ENCODE measurements at places on chromosomes 16 and 17.
A peak's percentile ranks its signal among the peaks of the same experiment; 100 is the strongest.

DNA sequence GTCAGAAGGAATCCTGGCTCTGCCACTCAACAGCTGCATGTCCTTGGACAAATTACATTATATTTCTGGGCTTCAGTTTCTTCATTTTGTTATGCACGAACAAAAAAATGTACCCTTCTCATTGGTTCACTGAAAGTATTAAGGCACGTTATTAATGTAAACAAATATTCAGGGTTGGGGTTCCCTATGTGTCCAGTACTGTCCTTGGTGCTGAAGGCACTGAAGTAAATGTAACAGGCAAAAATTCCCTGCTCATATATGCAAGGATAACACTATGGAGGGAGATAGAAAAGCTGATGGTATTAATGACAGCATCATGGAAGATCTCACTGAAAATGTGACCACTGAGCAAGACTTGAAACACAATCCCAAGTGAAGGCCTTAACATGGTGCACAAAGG lies 386.6 kb downstream of the XYLT1 start:
- DNase-seq, result no peak

GRCh38 chr17:66520999-66521398 lies 218.6 kb downstream of the PRKCA start:
- DNase-seq, result no peak

GRCh38 chr16:87570572-87570937 lies 31.8 kb upstream of the JPH3 start:
- DNase-seq, result no peak

DNA sequence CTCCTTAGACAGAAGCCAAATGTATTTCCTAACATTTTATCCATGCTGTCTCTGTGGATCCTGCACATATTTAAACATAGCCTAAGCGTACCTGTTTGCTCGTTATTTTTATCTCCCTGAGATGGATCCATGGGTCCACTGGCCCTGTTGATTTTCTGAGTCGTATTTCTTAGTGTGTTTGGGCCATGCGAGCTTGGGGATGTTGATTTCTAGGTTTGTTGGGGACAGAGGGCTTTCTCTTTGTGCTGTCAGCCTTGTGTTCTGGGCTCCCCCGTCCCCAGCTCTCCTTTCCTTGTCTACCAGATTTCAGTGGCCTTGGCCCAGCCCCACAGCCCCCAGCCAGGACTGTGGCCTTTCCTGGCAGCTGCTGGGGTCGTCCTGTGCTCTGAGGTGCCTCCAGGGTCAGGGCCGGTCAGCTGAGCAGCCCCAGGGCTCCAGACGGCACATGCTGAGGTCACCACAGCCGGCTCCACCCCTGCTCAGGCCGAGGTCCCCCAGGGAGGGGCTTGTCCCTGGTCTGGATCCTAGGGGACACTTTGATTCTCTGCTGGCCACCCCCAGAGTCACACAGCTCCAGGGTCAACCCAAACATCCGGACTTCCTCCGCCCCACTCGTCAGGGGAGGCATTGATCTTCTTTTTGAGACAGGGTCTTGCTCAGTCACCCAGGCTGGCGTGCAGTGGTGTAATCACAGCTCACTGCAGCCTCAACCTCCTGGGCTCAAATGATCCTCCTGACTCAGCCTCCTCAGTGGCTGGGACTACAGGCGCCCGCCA lies 4.4 kb downstream of the SSTR5 start:
- no peak for DNase-seq

DNA sequence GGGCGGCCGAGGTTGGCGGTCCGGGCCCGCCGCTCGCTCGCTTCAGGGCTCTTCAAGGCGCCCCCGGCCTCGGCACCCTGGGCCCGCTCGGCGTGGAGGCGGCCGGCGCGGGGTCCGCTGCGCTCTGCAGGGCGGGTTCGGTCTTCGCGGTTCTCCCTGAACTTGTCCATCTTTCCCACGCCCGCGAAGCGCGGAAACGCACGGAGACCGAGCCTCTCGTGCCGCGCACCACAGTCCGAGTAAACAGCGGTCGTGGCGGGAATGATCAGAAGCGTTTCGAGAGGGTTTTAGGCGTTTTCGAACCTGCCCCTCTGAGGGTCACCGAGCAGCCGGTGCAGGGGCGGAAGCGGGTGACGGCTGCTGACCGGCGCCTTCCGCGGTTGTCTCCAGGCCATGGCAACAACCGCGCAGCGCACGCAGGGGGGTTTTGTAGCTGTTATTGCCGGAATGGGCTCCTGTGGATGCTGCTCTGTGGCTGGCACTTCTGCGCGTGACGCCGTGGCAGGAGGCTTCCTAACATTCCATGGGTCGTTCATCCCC lies 414 bp downstream of the NARF start:
- no peak for DNase-seq

DNA sequence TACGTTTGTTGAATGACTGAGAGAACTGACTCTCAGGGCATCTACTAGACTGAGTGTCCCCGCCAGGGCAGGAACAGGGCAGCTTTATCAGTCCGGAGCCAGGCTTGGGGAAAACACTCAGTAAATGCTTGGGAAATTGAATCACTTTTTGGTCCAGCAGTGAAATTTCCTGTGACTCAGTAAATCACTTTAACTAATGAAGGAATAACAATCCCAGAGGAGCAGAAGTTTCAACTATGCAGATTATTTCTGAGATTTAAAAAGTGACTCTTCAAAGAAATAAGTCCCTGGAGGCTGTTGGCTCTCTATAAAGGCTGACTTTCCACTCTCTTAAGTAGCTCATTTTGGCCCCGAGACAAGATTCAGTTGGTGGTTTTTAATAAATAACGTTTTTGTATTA lies 101.8 kb downstream of the FOXL1 start:
- DNase-seq, result no peak

- DNase-seq, result no peak
These were observed 6.3 kb downstream of the SLC38A7 start for GRCh38 chr16:58678269-58678668.

GRCh38 chr17:64611369-64611768 lies 50.7 kb downstream of the SMURF2 start:
- DNase-seq, result no peak

DNA sequence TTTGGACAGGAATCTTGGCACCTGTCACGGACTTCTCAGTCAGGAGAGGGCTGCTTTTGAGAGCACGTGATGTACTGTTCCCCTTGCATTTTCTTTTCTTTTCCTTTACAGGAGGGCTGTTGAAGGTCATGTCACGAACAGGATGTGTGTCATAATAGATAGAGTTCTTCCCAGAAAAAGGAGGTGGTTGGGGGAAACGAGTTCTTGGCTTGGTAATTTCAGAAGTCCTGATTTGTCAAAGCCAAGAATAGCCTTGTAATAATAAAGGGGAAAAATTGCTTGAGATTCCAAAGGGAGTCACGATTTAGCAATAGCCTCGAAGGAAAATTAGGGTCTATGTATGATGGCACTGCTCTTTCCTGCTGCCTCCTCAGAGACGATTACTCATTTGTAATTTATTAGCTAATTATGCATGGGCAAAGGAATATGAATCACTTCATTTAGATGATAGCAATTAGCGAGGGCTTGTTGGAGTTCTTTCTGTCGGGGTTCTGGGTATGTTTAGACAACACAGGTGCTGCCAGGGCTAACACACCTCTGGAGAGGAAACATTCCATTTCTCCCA lies 277.7 kb upstream of the N4BP1 start:
- no peak for DNase-seq

- DNase-seq, result no peak
These were observed 422.4 kb downstream of the NPIPA8 start for GRCh38 chr16:17914168-17914567.

GRCh38 chr16:52518884-52519283 lies 28.1 kb downstream of the TOX3 start:
- no peak for DNase-seq

DNA sequence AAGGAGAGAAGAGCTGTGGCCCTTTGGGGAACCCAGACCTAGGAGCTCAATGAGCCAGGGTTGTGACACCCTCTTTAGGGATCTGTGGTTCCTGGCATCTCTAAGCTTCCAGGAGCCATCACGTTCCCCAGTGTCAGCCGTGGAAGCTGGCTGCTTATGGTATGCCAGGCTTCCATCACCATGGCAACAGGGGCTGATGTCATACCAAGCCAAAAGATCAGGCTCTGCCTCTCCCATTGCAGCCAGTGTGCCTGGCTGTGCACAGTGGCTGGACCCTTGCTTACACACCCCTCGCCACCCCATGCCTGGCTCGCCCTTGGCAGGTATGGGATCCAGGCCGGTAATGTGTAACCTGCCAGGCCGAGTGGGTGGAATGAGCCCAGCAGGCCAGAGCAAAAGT lies 91.1 kb downstream of the SSH2 start:
- no peak for DNase-seq

DNA sequence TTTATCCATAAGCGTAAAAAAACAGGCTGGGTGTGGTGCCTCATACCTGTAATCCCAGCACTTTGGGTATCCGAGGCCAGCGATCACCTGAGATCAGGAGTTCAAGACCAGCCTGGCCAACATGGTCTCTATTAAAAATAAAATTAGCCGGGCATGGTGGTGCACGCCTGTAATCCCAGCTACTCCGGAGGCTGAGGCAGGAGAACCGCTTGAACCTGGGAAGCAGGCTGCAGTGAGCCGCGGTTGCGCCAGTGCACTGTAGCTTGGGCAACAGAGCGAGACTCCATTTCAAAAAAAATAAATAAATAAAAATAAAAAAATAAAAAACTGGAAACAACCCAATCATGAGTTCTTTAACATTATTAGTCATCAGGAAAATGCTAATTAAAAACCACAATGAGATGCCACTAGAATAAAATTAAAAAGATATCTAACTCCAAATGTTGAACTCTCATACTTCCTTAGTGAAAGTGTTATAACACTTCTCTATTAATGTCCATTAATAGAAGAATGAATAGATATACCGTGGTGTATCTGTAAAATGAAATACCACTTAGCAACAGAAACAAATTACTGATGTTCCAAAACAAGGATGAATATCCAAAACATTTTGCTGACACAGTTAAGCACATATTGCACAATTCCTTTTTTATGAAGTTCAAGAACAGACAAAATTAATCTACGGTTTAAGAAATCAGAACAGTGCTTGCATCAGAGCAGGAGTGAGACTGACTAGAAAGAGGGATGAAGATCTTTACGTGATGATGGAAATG lies 13.1 kb downstream of the MPHOSPH6 start:
- no peak for DNase-seq

DNA sequence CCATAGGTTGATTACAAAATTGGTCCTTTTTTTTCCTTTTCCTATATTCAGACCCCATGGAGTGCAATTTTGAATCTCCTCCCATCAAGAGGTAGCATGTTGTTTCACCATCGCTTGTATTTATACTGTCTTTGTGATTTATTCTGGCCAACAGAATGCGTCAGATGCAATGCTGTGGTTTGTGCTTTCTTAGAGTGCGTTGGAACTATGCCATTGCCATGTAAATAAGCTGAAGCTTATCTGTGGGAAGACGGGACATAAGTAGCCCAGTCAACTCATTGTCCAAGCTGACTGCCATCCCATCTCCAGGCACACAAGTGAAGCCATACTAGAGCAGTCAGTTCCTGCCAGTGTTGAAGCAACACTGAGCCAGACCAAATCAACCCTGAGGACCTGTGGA lies 1339.3 kb upstream of the GOT2 start:
- no peak for DNase-seq

- no peak for DNase-seq
These were observed 62.4 kb upstream of the MARCHF10 start for GRCh38 chr17:62870552-62870971.

- DNase-seq, result no peak
These were observed 141.1 kb downstream of the GSG1L start for GRCh38 chr16:27922433-27922832.

DNA sequence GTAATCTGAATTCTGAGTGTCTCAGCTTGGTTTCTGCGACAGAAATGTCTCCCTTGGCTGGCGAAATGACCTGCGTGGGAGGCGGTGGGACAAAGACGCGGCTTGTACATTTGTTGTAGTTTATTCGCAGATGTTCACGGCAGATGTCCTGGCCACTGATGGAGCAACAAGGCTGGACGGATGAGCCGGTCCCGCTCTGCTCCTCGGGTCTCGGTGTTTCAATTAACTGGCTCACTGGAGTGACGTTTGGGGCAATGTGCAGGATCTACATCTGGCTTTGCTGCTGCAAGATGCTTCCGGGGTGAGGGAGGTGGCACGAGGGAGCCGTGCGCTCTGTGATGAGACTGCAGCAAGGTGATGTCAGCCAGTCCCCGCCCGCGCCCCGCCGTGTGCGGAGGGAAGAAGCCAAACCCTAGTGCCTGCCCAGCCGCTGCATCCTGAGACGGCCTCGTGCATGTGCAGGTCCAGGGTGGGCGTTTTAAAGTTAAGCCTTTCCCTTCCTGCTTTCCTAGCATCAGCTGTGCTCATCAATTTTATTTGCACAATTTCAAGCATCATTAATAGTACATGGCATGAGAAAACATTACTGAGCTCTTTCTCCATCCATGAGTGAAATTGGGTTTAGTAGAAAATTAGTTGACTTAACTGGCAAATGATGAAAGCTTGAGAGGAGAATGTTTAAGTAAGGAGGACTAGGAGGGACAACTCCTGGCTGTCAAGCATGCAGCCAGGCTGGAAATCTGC lies 44.4 kb downstream of the MGAT5B start:
- no peak for DNase-seq

DNA sequence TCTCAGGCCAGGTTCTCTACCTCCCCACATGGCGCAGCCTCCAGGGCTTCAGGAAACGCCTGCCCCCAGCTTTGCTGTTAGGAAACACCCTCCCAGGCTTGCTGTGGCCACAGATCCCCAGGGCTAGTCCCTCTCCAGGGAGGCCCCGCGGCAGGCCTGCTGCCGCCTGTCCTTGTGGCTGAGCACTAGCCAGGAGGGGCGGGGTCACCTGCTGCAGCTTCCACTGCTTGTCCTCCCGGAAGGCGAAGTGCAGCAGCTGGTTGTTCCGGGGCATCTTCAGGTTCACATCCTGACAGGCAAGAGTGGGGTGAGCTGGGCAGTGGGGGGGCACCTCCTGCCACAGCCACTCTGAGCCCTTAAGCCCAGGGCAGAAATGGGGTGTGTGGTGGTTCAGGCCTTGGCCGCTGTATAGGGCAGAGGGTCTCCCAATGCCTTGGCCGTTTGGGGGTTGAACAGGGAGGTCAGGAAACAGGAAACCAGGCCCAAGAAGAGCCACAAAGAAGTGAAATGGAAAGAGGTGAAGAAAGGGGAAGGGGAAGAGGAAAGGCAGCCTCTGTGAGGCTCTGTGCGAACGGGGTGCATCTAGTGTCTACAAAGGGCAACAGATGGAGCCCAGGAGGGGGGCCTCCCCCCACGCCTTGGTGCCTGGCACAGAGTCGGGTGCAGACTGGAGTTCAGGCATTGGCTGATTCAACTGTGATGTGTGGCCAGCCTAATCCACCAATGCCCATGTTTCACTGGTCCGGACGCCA lies 2.0 kb downstream of the ROGDI start:
- DNase-seq, result no peak

GRCh38 chr17:63842173-63842539 lies 329 bp downstream of the SMARCD2 start:
- DNase-seq, result no peak

GRCh38 chr17:1486802-1487695 lies 5.4 kb downstream of the MYO1C start:
- peak; percentile 58 for DNase-seq

- no peak for DNase-seq
These were observed 2.7 kb upstream of the AP1G1 start for GRCh38 chr16:71811261-71811803.

DNA sequence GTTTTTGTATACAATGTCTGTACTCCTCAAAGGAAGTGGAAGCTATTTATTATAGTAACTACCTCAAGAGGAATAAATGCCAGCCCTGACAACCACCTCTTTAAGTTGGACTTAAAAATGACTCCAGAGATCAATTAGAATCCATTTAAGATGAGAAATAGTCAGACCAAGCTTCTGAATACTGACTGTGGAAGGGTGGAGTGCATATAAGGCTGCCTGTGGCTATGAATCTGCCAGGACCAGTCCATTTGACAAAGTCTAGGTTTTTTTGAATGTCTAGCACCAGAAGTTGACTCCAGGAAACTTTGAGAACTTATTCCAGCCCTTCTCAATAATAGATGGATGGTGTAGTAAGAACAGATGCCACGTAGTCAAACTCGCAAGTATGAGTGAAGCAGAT lies 15.0 kb downstream of the OGFOD1 start:
- no peak for DNase-seq
